HEK293T (cell line): ENCODE measurements at places on chromosomes 11 and 22.

GRCh38 chr11:101729406-101730078 lies 145.7 kb upstream of the TRPC6 start:
- DNase-seq: no peak

DNA sequence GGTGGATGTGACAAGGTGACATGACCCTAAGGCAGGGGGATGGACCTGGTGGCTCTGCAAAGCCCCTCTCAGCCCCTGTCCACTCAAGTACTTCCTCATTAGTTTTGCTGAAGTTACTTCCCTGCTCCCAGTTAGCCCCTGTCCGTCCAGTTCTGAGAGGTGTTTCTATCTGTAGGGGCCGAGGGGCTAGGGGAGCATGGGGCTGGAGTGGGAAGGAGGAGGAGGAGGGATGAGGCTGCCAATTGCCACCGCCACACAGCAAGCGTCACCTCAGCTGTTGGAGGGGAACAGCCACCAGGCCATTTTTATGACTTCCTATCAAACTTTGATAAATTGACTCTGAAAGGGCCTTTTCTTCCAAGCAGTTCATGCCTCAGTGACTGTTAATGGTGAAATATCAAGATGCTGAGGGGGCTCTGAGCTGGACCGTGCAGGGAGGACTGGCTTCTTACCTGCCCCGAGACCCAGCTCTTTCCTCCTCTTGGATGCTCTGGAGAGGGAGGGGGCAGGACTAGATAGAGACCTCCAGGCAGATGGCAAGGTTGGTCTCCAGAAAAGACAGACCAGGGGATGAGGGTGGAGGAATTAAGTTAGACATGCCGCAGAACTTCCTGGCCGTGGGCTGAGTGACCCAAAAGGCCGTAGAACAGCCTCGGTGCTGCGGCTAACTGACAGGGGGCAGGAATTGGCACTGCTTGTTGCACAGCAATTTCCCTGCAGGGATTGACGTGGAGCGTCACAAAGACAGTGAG lies 137.0 kb downstream of the ST3GAL4 start:
- DNase-seq: no peak

- no peak for DNase-seq
Measured at GRCh38 chr11:95595541-95595940, 194.0 kb downstream of the FAM76B start.

DNA sequence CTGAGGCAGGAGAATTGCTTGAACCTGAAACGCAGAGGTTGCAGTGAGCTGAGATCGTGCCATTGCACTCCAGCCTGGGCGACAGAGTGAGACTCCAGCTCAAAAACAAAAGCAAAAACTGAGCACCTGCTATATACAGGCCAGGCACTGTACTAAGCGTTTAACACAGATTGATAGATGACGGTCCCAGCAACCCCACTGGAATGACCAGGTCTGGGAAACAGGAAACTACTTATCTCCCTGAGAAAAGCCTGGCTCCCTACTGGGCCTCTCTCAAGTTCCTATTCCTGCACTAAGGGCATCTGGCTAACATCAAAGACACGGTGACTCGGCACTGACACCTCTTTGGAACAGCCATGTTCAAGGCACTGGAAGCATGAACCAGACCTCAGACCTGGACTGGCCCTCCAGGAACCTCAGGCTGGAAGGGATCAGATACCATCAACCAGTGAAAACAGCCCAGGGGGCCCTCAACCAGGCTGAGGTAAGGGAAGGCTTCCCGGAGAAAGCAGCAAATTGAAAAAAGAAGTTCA lies 16.6 kb downstream of the ARAP1 start:
- peak; percentile 35 for DNase-seq

DNA sequence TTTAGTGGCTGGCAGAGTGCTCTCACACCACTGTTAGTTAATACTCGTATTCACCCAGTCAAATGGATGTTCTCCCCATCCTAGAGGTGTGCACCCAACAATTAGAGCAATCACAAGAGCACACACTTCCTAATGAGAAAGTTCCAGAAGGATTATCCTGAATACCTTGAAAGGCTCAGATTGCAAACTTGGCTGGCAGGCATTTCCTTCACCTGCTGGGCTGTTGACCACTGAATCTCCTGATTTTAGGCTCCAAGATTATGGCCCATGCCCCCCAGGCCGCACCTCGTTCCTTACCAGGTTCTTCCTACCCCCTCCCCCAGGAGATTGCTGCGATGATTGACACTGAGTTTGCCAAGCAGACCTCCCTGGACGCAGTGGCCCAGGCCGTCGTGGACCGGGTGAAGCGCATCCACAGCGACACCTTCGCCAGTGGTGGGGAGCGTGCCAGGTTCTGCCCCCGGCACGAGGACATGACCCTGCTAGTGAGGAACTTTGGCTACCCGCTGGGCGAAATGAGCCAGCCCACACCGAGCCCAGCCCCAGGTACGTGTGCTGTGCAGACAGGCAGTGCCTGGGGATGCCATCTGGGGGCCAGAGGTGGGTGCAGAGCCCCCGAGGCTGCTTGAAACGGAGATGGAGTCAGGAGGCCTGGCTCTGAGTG lies 26.9 kb downstream of the TAB1 start:
- no peak for DNase-seq

DNA sequence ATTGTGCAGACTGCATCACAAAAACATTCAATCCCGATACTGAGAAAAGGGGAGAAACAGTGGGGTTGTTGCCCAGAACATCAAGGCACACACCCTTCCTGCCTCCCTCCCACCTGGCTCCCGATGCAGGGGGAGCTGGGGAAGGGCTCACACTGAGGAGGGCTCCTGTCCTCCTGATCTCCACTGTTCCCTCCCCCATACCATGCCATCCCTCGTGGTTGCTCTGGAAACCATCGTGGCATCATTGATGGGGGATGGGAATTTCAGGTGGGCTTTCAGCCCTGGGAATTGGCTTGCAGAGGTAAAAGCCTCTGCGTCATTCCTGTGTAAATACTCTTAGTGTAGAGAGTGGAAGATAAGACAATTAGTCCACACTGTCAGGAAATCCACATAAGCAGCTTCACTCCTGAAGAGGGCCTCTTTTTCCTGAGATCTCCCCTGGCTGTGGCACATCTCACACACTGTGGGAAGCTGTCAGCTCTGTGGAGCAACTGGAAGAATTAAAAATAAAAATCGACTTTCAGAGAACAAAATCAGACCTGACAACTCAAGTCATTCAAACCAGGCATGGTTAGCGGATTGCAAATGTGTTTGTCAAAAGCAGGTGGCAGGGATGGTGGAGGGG lies 176.0 kb downstream of the CHST1 start:
- no peak for DNase-seq

DNA sequence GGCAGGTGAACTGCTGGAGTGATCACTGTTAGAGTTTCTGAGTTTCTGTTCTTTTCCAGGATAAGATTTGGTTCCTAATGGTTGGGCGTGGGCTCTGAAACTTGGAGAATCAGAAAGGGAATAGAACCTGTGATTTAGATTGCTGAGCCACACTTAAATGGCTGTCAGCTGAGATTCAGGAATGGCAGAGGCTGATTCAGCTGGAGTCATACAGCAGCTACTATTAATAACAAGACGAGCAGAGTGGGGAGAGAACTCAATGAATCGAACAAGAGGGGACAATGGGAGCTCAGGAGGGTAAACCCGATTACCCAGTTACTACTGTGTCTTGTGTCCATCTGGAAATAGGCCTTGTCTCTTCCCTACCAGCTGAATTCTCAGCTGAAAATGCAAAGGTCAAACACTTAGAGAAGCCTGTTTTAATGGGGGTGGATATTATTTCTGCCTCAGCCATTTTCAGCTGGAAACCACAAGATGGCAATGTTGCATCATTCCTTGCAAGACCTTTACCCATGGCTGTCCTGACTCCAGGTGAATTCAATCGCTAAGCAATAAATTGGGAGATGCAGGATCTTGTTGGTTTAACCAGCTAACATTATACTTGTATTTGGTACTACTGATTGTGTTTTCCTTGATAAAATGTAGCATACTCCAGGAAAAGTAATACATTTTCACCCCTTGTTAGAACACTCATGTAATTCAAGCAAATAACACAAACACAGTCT lies 104.5 kb upstream of the RAG2 start:
- peak; percentile 72 for DNase-seq

- DNase-seq: peak; percentile 83
Measured at GRCh38 chr11:3160252-3161031, 4.7 kb downstream of the OSBPL5 start.

DNA sequence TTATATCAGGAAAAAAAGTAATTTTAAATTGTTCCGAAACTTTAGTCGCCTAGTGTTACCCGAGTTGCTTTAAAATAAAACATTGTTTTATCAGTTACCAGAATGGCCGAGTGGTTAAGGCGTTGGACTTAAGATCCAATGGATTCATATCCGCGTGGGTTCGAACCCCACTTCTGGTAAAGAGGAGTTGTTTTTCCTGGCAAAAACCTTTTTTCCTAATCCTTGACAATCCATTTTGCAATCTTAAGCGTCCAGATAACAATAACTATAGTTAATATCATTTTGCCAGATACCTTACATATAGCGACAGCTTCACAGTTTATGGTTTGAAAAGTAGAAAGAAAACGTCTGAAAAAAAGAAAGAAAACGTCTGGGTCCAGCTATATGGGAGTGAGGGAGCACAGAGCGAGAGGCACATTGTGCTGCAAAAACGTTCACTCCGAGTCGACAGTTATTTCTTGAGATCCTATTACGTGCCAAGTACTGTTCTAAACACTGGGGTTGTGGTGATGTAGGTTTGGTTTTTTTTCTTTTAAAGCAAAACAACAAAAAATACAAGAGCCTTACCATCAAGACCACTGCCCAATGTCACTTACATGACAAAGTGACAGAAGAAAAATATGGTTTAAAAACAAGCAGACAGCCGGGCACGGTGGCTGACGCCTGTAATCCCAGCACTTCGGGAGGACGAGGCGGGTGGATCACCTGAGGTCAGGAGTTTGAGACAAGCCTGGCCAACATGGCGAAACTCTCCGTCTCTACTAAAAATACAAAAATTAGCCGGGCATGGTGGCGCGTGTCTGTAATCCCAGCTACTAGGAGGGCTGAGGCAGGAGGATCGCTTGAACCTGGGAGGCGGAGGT lies 40.6 kb downstream of the OR4D9 start:
- DNase-seq: no peak

- peak; percentile 32 for DNase-seq
Measured at GRCh38 chr11:93648158-93648557, 13.3 kb upstream of the CEP295 start.

GRCh38 chr11:72091292-72091691 lies 10.6 kb downstream of the LRRC51 start:
- peak; percentile 73 for DNase-seq

DNA sequence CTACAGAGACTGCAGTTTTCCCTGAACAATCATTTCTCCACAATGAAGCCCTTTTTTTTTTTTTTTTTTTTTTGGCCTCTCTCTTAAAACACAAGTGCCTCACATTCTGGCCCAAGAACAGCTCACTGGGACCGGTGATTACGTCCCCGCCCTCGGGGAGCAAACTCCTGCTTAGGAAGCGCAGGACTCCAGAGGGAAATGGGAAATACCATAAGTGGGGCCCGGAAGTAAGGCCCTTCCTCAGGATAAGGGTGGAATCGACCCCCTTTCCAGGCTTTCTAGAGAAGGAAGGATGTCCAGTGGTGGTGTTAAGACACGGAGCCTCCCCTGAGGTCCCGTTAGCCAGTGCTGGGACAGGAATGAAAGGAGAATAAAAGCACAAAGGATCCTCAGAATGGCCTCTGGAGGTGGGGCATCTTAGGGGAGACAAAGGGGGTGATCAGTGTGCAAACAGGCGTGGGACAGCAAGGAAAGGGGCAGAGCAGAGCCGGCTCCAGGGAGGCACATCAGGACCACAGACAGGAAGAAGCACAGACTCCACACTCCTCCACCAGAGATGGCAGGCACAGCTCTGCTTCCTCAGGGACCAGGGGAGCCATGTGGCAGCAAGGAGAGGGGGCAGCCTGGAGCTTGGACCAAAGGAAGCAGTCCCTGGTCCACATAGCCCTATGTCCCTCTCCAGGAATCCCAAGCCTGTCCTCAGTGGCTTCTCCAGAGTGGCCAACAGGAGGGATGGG lies 61.3 kb downstream of the CHST1 start:
- no peak for DNase-seq

DNA sequence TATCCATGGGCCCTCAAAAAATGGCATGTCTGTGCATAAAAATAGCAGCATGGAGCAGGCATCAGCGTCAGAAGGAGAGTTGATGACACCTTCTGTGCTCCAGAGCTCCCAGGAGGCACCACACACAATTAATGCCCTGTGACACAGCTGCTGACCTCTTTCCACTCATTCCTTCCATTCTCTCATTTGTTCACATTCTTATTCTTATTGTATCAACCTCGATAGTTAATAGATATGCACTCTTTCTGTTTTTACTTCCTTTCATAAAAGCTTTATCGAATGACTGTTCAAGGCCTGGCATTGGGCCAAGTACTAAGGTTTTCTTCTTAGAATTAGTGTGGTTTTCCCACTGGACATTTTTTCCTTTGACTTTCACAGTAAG lies 266.0 kb upstream of the MTNR1B start:
- DNase-seq: no peak

DNA sequence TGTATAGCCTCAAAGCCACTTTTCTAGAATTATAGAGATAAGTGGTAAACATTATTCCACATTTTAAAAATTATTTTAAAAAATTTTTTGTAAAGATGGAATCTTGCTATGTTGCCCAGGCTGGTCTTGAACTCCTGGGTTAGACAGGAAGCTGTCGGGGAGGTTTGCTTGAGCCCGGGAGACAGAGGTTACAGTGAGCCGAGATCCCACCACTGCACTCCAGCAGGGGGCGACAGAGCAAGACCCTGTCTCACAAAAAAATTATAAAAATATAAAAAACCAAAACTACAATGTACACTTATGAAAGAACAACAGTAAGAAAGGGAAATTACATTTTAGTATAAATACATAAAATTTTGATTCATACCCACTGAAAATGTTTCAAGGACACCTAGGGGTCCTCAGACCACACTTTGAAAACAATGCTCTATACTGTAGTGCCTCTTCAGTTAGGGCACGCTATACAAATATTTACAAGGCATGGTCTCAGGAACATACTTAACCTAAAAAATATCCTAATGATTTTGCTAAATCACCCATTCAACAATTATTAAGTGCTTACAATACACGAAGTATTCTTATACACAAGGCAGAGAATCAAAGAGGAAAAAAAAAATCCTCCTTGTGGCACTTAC lies 111.2 kb downstream of the MRTFA start:
- DNase-seq: no peak
